ENCODE measurements at places on chromosomes 16 and 17.

DNA sequence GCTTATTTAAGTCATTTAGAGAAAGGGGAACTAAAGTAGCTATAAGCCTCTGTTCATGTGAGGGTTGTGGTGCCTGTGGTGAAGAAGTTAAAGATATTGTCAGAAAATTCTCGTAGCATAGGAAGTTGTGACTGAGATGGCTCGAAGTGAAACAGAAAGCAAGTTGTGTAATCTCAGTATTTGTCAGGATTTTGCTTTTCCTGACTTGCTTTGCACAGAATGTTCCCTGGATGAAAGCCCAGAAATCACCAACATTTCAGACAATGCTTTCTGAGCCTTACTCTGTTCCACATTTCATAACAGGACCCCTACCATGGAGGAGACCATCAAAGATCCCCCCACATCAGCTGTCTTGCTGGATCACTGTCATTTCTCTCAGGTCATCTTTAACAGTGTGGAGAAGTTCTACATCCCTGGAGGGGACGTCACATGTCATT lies 10.6 kb downstream of the CALCOCO2 start:
- DNase-seq, result no peak

GRCh38 chr17:74571621-74572270 lies 4.4 kb upstream of the CD300H start:
- DNase-seq, result no peak

GRCh38 chr17:14068542-14069250 lies 608 bp upstream of the COX10 start:
- no peak for DNase-seq

DNA sequence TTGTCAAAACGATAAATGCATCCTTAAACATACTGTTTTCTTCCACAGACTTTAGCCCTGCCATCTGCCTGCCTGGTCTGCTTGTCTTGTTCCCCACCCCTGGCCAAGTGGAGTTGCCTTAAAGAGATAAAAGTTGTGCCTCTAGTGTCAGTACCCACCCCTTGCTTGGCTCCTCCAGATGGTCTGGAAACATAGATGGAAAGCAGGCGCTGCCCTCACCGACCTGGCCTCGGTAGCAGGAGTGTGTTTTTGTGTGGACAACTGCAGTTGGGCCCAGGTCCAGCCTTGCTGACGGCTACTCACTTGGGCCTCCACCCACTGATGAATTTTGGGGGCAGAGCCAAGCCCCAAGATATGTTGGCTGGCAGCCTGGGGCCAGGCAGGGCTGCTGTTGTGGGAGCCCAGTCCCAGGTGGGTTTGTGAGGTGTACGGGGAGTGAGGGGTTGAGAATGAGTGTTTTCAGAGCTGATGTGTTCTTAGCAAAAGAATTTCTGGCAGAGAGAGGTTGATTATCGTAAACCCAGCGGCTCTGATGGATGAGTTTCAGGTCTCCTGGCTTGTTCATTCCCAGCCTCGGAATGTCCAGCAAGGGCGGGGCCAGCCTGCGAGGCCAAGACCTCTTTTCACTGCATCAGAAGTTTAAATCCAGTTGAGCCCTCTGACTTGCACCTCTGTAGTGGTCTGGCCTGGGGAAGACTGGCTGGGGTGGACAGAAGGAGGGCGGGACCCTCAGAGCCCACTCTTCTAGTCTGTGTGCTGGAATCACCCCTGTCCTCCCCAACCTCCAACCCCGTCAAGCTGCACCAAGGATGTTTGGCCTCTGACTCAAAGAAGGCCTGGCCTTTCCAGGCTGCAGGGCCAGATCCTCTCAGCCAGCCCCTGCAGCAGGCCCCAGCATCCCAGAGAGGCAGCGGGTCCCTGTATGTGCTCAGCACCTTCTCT lies 179.7 kb downstream of the RAB11FIP4 start:
- DNase-seq, result no peak

- DNase-seq, result no peak
Measured at GRCh38 chr16:19223235-19224170, 55.5 kb downstream of the SYT17 start.

DNA sequence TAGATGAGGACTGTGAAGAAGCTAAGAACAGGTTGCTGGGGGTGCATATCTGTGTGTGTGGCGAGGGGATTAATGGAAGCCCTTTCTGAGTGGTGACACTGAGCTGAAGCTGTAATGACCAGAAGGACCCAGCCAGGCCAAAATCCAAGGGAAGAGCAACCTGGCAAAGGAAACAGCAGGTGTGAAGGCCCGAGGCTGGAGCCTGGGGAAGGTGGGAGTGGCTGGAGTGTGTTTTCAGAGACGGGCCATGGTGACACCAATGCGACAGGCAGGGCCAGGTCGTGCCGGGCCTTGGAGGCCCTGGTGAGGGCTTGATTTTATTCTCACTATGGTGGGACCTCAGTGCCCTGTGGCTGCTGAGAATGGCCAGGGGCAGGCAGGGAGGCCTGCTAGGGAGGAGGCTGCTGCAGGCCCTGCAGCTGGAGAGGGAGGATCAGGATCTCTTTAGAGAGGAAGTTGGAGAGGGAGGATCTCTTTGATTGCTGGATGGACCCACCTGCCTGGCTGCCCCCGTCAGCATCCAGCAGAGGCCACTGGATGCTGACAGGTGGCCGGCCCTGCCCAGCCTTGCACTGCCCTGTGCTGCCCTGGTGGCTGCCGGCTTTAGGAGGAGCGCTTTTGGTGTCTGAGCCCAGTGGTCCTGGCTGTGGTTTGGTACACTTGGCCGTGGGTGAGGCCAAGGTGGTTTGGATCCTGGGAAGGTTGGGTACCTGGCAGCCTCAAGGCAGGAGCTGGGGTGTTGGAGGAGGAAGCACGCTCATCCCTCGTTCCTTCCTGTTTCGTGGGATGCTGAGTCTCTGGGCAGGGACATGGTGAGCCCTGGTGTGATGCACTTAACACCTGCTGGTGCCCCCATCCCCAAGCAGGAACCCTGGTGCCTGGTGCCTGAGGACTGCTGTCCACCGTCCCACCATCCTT lies 188.3 kb downstream of the SEC14L1 start:
- DNase-seq, result no peak

GRCh38 chr16:2596747-2597559 lies 59.1 kb downstream of the PDPK1 start:
- DNase-seq, result no peak
